ENCODE measurements at places on chromosomes 7 and 10. TPM values are rescaled to one million over a fixed set of nuclear protein-coding genes. Genes with fewer than 3 reads are reported as not detected.

Gene GATA3
- total RNA-seq = 0.21 TPM

Gene DIP2C
- total RNA-seq = 2.3 TPM

Gene PCLO
- total RNA-seq = 2.7 TPM

Gene FAM25A
- not detected for total RNA-seq

Gene TUBB8
- total RNA-seq = not detected

Gene C10orf105
- not detected for total RNA-seq

Gene CTAGE8
- total RNA-seq = 0.16 TPM

Gene ZNF365
- 2.6 TPM for total RNA-seq

Gene SFTPD
- not detected for total RNA-seq

Gene DPP6
- total RNA-seq = not detected

Gene OR2A1
- total RNA-seq = not detected

Gene NOS3
- total RNA-seq = 0.29 TPM

Gene DNAJC9
- total RNA-seq = 73.3 TPM

Gene RASSF4
- 7.6 TPM for total RNA-seq

Gene TMEM184A
- total RNA-seq = 2.3 TPM

Gene GDF10
- not detected for total RNA-seq

DNA sequence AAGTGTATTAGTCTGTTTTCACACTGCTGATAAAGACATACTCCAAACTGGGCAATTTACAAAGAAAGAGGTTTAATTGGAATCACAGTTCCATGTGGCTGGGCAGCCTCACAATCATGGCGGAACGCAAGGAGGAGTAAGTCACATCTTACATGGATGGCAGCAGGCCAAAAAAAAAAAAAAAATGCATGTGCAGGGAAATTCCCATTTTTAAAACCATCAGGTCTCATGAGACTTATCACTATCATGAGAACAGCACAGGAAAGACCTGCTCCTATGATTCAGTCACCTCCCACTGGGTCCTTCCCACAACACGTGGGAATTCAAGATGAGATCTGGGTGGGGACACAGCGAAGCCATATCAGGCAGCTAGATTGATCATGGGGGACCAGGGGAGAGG lies 136.8 kb downstream of the EXOC4 start:
- no peak for DNase-seq

GRCh38 chr7:67267914-67268313 lies 271.3 kb downstream of the TYW1 start:
- DNase-seq = no peak

- no peak for DNase-seq
Measured at GRCh38 chr7:70060298-70061068, 462.2 kb downstream of the AUTS2 start.

GRCh38 chr10:132443605-132443982 lies 46.6 kb downstream of the PWWP2B start:
- DNase-seq = no peak

DNA sequence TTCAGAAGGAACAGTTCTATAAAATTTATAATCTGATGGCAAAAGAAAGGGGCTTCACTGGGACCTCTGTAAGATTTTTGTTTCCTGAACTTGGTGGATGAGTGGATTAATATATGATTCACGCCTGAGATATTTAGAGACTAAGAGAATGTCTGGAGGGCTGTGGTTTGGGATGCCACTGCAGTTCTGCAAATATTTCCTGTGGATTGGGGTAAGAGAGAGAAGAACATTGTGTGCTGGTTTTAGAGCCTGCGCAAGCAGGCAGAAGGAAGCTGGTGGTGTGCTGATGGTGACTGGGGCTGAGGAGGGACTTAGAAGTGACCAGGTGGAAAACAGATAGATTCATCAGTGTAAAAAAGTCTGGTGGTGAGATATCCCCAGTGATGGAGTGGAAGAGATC lies 87.0 kb downstream of the SUGCT start:
- DNase-seq = peak; percentile 82

- no peak for DNase-seq
Measured at GRCh38 chr7:22351329-22351692, 5.6 kb downstream of the RAPGEF5 start.

- DNase-seq = no peak
Measured at GRCh38 chr7:133983685-133984419, 143.3 kb upstream of the LRGUK start.

- DNase-seq = no peak
Measured at GRCh38 chr7:152661479-152661878, 14.5 kb downstream of the XRCC2 start.

DNA sequence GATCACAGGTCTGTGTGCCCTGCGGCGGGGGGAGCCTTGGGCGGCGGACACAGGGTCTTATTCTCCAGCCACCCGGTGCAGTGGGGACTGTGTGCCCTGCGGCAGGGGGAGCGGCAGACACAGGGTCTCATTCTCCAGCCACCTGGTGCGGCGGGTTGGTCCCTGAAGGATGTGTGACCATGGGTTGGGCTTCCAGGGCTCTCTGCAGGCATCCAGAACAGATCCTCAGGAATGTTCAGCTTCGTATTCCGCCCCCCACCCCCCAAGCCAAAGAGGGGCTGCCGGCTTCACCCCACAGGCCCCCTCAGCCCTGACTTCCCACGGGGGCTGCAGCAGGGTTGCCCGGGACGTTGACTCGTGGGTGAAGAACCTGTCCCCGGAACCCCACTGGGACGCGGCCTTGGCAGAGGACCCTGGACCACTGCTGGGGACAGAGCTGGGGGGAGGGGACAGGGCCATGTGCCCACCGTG lies 154.5 kb upstream of the PPP2R2D start:
- no peak for DNase-seq

DNA sequence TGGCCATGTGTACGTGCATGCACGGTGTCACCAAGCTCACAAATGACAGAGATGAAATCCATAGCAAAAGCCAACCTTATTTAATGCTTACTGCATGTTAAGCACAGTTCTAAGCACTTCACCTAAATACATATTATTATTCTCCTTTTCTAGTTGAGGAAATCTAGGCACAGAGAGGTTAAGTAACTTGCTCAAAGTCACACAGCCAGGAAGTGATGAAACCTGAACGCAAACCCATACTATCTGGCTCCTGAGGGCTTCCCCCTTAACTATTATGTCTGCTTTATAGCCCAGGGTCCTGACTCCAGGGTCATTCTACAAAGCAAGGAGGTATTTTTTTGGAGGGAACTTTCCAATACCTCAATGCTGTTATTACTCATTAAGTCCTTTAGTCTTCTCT lies 61.7 kb downstream of the GAD2 start:
- DNase-seq = no peak

GRCh38 chr10:74967911-74968666 lies 141.7 kb downstream of the KAT6B start:
- DNase-seq = no peak

DNA sequence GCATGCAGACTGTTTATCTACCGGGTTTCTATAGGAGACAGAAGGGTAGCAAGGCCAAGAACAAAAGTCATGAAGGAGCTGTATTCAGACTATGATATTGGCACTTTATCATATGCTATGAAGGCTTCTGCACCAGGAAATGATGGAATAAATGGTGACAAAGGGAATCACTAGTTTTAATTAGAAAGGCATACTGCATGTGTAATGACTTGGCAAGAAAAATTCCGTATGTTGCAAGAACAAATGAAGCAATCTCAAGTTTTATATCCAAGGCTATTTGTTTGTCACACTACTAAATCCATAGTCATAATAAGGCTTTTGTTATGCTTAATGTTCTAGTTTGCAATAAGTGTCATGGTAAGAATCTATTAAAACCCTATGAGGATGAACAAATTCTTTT lies 230.9 kb downstream of the ZEB1 start:
- DNase-seq = no peak

DNA sequence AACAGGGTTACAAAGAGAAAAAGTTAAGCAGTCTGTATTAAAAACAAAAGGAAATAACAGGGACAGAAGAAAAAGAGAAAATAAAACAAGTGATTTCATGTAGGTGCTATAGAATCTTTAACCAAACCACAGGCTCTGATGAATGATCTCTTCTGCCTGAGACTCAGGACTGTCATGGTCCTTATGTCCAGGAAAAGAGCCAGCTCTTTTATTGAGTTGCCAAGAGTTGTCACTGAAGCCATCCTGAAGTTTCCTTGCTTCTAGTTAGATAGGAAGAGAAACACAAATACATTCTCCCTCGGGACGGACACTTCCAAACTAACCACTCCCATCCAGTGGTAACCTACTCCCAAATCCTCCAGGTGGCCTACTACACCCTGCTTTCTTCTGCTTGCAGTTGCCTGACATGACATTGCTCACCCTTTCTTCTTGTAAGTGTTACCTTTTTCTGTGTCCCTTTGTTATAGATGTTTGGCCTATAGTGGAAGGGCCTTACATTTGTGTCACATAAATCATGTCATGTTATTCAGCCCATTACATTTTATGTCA lies 346.7 kb downstream of the NRG3 start:
- DNase-seq = no peak

- no peak for DNase-seq
Measured at GRCh38 chr10:118054383-118054782, 7.6 kb upstream of the RAB11FIP2 start.

- DNase-seq = no peak
Measured at GRCh38 chr7:77368974-77369373, 47.2 kb downstream of the GSAP start.

GRCh38 chr7:142511801-142512200 lies 237.5 kb upstream of the PRSS1 start:
- DNase-seq = no peak

GRCh38 chr10:20406281-20407104 lies 490.6 kb downstream of the NEBL start:
- DNase-seq = no peak

- no peak for DNase-seq
Measured at GRCh38 chr10:61049386-61049785, 105.4 kb upstream of the RHOBTB1 start.

DNA sequence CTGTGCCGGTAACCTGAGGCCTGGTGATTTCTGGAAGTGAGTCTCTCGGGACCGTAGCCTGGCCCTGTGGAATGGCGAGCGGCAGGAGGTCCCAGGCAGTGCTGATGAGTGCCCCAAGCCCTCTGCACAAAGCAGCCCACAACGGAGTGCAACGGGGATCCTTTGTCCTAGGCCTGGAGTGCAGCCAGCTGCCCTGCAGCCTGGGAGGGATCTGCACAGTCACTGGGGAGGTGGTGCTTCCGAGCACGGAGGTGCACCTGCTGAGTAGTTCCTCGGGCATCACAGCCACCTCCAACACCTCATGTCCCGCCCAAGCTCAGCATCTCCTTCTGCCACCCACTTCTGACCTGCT lies 162.8 kb upstream of the ZMIZ1 start:
- no peak for DNase-seq

- peak; percentile 46 for DNase-seq
Measured at GRCh38 chr10:132257271-132257670, 50.5 kb downstream of the STK32C start.

GRCh38 chr10:113497198-113497597 lies 55.7 kb upstream of the HABP2 start:
- DNase-seq = no peak

GRCh38 chr7:129664029-129665012 lies 52.8 kb downstream of the NRF1 start:
- peak; percentile 69 for DNase-seq

GRCh38 chr7:108358553-108358952 lies 97.7 kb downstream of the NRCAM start:
- peak; percentile 53 for DNase-seq

DNA sequence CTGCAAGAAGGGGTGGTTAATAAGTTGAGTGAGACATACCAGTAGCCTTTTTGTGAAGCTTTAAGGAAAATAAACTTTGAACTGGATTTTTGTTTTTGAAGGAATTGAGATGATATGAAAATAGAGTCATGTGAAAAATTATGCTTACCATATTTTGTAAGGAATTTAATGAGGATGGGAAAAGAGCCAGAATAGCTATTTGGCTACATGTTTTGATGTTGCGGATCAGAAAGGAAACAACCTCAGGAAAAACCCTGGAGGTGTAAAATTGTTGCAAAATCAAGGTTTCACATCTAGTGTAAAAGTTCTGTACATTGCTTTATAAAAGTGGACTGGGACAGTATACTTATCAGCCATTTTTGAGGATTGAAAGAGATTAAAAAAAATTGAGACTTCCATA lies 15.0 kb downstream of the TBC1D12 start:
- no peak for DNase-seq

GRCh38 chr7:105614341-105614840 lies 33.1 kb upstream of the EFCAB10 start:
- DNase-seq = no peak

GRCh38 chr10:133098426-133099124 lies 10.9 kb downstream of the ADGRA1 start:
- DNase-seq = no peak

- DNase-seq = no peak
Measured at GRCh38 chr10:80172896-80173295, 32.4 kb downstream of the ANXA11 start.

DNA sequence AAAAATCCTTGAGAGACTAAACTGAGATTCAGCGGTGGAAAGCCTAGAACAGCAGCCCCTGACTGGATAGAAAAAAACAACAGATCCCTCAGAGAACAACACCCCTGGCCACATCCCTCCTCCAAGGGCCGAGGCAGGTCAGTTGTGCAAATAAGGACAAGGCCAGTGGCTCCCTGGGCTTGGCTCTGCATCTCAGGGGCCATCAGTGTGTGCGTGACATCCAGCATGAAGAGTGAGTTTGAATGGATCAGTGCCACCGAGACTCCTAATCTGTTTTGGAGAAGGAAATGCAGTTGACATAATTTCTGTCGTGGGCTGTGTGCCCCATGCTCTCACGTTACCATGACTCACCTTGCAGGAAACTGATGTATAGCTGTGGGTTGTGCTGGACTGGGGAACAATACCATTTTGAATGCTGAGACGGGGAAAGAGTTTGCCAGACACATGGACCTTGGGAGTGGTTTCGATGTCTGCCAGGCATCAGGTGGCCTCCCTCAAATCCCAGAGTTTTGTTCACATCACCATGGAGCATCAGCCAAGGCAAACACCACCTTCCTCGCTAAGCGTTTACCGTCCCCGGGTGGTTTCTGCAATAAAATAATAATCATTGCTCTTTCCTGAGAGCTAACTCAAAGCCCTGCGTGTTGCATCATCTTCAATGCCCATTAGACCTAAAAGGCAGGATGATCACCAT lies 153.2 kb upstream of the FZD8 start:
- peak; percentile 67 for DNase-seq

GRCh38 chr7:148588168-148588567 lies 2.4 kb upstream of the C7orf33 start:
- DNase-seq = no peak
